NCI-H1436 (cell line): ENCODE measurements at places on chromosomes 3 and 15.

DNA sequence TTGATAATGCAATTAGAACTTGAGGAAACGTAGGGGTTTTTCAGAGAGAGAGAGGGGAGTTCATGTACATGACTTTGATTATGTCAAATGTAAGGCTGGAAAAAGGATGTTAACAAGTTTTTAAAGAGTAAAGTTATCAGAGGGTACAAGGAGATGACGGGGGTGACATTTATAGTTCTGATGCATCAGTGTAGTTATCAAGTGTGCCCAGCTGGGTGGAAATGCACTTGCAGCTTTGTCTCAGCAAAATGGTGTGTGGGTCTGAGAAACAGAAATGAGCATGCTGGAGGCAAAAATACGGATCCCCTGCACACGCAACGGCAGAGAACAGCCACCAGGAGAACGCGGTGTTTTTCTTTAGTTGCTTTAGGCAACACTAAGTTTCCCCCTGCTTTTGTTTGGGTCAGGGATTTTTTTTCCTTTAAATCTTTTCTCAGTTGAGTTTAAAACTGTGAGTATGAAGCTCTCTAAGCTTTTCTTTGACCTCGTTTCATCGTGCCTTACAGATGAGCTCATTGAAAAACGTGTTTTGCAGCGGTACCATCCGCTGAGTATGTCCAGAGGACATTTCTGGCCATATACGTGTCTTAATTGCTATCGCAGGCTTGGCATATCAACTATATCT lies 205.4 kb downstream of the PDZRN3 start:
- no peak for DNase-seq

GRCh38 chr3:55014906-55015305 lies 87.0 kb upstream of the LRTM1 start:
- DNase-seq: no peak

GRCh38 chr15:36658898-36659639 lies 79.6 kb downstream of the CDIN1 start:
- no peak for DNase-seq

- no peak for DNase-seq
Observed at GRCh38 chr3:42229266-42229941, 36.6 kb downstream of the CCK start.
